ENCODE measurements at places on chromosomes 7 and 10.

GRCh38 chr10:24432478-24433416 lies 223.8 kb downstream of the KIAA1217 start:
- DNase-seq, result no peak

GRCh38 chr7:28998105-28998504 lies 40.0 kb upstream of the TRIL start:
- no peak for DNase-seq

- no peak for DNase-seq
Observed at GRCh38 chr7:132750096-132750495, 173.8 kb upstream of the PLXNA4 start.

DNA sequence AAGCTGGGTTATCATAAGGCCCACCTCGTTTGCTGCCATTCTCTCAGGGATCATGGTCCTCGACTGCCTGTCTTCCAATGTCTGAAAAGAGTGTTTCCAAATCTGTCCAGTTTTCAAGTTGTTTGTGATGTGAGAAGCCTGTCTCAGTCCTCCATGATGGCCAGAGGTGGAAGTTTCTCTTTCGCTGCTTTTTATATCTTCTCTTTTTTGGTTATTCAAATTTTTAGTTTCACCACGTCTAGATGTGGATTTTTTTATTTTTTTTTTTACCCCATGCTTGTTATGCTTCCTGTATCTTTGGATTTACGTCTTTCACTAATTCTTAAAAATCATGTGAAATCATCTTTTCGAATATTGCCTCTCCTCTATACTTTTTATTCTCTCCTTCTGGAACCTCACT lies 6.1 kb upstream of the RBM33 start:
- DNase-seq, result no peak
